Left lung (tissue), 14 donors: ENCODE measurements at places on chromosomes 13 and 19. TPM values are rescaled to one million over a fixed set of nuclear protein-coding genes. Genes with fewer than 3 reads are reported as not detected.

- DNase-seq = no peak
- no peak overlapping the region for H3K27ac ChIP-seq
- H3K4me1 ChIP-seq = no peaks in the 10 kb centered on the region
- no peak overlapping the region for H3K4me3 ChIP-seq
- no peaks in the 10 kb centered on the region for H3K27me3 ChIP-seq
These were observed 63.5 kb upstream of the HMGB1 start for GRCh38 chr13:30529085-30529834.

- H3K27ac ChIP-seq = no peak overlapping the region
- no peaks in the 10 kb centered on the region for H3K27me3 ChIP-seq
- no peak for DNase-seq
- no peak overlapping the region for H3K4me3 ChIP-seq
- H3K36me3 ChIP-seq = no peaks in the 10 kb centered on the region
These were observed 47.9 kb upstream of the C13orf42 start for GRCh38 chr13:51158880-51159518.

GRCh38 chr13:20424949-20425348 is 100.7 kb downstream of the CRYL1 start:
- no peaks in the 10 kb centered on the region for H3K4me1 ChIP-seq
- no peak for DNase-seq
- no peaks in the 10 kb centered on the region for H3K36me3 ChIP-seq
- H3K4me3 ChIP-seq = no peak overlapping the region
- H3K27ac ChIP-seq = no peak overlapping the region
- no peaks in the 10 kb centered on the region for H3K27me3 ChIP-seq

GRCh38 chr19:50568728-50569698 is 778 bp upstream of the LRRC4B start:
- H3K4me3 ChIP-seq = no peak overlapping the region
- H3K27me3 ChIP-seq = peaks cover 92% of the 10 kb centered on the region
- no peak for DNase-seq
- H3K4me1 ChIP-seq = no peaks in the 10 kb centered on the region

- H3K4me3 ChIP-seq = no peak overlapping the region
- no peaks in the 10 kb centered on the region for H3K36me3 ChIP-seq
- no peak for DNase-seq
- no peak overlapping the region for H3K27ac ChIP-seq
- no peaks in the 10 kb centered on the region for H3K4me1 ChIP-seq
- no peaks in the 10 kb centered on the region for H3K27me3 ChIP-seq
These were observed 72.3 kb downstream of the KCTD12 start for GRCh38 chr13:76813891-76814290.

- no peaks in the 10 kb centered on the region for H3K27me3 ChIP-seq
- H3K27ac ChIP-seq = no peak overlapping the region
- DNase-seq = peak; percentile 75
- no peak overlapping the region for H3K4me3 ChIP-seq
- H3K4me1 ChIP-seq = no peaks in the 10 kb centered on the region
These were observed 16.1 kb downstream of the ZNF816 start for GRCh38 chr19:52946322-52947310.

DNA sequence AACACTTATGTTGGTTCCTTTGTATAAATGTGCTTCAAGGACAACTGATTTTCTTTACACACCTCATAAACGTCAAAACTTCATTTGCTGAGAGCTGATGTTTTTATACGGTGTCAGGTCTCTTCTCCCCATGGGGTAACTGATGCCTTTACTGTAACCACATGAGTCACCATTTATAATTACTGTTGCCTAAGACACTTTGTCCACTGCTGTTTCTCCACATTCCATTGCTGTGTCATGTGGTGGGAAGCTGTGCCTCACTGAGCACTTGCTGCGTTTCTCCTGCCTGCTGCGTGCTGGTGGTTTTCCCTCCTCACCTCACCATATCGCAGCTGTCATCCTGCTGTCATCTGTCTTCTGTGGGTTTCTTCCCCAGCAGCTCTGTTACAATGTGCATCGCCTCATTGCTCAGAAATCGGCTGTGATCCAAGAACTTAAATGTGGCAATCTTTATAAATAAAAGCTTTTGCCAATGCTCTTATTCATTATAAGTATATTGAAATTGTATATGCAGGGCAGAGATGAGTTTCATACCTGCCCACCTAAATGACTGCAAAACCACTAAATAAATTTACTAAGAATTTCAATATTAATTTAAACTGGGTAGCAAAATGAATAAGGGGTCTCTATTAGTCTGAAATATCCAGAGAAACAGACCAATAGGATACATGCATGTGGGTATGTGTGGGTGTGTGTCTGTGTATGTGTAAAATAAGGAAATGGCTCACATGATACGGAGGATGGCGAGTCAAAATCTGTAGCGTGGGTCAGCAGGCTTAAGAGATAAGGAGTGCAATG is 547.0 kb upstream of the SLITRK5 start:
- no peak for DNase-seq
- no peaks in the 10 kb centered on the region for H3K36me3 ChIP-seq
- H3K27ac ChIP-seq = no peak overlapping the region
- no peaks in the 10 kb centered on the region for H3K27me3 ChIP-seq
- H3K4me3 ChIP-seq = no peak overlapping the region

LGALS7B gene
- 1.3 TPM for polyA plus RNA-seq

TMPRSS9 gene
- polyA plus RNA-seq = 0.65 TPM

FBXW9 gene
- polyA plus RNA-seq = 11.0 TPM

RFPL4A gene
- not detected for polyA plus RNA-seq

DNA sequence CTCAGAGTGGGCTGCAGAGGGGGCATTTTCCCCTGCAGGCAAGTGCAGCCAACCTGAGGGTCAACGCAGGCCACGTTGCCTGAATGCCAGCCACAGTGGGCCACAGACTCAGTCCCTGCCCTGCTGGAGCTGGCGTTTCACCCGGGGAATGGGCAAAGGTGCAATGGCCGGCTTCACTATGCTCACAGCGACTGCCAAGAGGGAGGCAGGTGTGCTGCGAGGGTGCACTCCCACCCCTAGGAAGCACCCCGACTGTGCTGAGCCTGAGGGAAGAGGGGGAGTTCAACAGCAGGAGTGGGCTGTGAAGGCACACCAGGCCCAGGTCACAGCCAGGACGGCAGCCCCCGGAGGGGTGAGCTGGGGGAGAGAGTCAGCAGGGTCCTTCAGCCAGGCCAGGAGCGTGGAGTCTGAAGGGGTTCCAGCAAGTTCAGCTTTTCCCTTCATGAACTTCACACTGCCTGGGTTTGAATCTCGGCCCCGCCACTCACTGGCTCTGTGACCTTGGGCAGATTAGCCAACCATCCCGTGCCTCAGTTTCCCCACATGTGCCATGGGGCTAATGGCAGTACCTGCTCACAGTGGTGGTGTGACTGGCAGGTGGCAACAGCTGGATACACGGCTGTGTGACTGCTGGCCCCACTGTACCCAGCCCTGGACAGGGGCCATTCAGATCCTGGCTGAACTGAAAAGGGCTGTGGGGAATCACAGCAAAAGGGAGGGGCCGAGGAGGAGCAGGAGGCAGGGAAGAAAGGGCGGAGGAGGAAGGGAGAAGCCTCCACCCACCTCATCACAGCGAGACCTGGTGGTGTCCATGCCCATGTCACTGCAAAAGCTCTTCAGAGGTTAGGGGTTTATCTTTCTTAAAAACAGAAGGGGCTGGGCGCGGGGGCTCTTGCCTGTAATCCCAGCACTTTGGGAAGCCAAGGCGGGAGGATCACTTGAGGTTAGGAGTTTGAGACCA is 7.6 kb downstream of the TRAPPC6A start:
- no peak overlapping the region for H3K4me3 ChIP-seq
- no peaks in the 10 kb centered on the region for H3K4me1 ChIP-seq
- DNase-seq = no peak
- no peaks in the 10 kb centered on the region for H3K27me3 ChIP-seq
- H3K36me3 ChIP-seq = no peaks in the 10 kb centered on the region

DNA sequence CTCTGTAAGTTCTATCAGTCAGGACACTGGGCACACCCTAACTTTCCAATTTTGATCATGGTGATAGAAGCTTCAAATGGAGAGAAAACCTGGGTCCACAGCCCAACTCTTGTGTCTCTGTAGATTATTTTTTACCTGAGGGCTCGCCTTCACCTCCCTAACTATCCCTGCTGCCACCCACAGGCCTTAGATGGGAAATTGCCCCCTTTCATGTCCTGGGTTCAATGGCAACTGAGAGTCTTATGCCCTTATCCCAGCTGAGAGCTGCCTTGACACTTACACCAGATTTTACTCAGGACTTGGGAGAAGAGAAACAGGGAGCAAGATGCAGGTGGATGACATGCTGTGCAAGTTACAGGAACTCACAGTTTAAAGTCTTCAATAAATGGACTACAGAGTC is 81.7 kb downstream of the RAP2A start:
- H3K36me3 ChIP-seq = no peaks in the 10 kb centered on the region
- H3K27me3 ChIP-seq = no peaks in the 10 kb centered on the region
- no peak overlapping the region for H3K27ac ChIP-seq
- DNase-seq = no peak
- H3K4me3 ChIP-seq = no peak overlapping the region
- no peaks in the 10 kb centered on the region for H3K4me1 ChIP-seq

DNA sequence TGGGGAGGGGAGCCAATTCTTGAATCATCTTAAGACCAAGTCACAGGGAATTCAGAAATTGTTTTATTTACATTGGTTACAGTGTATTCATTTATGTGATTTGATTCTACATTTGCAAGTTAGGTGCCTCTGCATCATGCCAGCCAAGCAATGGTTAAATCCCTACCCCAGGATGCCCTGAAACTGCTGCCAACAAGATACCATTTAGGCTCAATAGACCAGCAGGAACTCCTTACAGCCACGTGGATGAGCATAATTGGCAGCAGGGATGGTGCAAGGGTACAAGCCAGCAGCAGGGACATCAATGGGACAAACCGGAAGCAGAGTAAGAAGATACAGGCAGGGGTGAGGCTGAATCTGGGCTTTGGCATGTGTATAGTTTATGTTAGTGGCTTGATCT is 72.4 kb upstream of the NBEA start:
- H3K36me3 ChIP-seq = no peaks in the 10 kb centered on the region
- H3K4me3 ChIP-seq = no peak overlapping the region
- H3K27me3 ChIP-seq = no peaks in the 10 kb centered on the region

DNA sequence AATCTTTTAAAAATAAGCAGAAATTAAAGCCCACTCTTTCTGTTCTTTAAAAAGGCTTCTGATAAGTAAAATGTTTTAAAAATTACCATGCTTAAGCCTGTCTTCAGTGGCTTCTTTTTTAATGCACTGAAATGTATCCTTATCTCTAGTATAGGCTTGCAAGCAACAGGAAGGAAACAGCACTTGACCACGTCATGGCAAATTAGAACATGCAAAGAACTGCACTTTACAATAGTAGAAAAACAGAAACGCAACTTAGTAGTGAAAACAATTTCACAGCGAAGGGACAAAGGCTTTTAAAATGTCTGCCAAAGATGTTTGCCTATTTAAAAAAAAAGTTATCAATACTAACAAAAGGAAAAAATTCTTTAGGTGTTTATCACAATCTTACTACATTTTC is 36.3 kb downstream of the ELF1 start:
- DNase-seq = peak; percentile 51
- peaks cover 95% of the 10 kb centered on the region for H3K4me1 ChIP-seq
- peaks cover 7% of the 10 kb centered on the region for H3K36me3 ChIP-seq
- peak overlapping the region; percentile 40 for H3K4me3 ChIP-seq
- H3K27me3 ChIP-seq = no peaks in the 10 kb centered on the region

DNA sequence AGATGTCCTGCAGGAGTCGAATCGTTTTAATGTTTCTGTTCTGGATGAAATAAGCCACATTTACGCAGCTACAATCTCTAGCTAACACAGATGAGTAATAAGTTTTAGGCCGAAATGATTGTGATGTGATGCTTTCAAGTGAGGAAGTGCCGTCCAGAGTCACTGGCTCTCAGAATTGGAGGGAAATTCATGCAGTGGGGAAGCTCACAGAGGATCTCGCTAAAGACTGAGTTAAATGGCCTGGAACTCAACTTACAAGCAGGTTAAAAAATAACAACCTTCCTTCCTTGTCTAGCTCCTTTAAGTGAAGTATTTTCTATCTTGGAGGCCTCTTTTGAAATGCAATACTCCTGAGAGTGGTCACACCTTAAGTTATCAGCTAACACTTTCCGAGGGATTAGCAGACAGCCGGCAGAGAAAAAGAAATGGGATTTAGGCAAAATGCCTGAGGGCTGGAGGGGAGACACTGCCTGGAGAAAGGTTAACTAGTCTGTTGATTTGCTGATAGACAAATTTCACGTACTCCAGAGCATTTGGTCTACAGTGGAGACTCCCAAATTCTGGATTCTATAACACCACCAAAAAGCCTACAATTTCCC is 74.2 kb downstream of the IRS2 start:
- H3K36me3 ChIP-seq = no peaks in the 10 kb centered on the region
- DNase-seq = no peak
- H3K27ac ChIP-seq = no peak overlapping the region
- H3K4me1 ChIP-seq = no peaks in the 10 kb centered on the region
- no peak overlapping the region for H3K4me3 ChIP-seq

RASGRP4 gene
- polyA plus RNA-seq = 2.6 TPM

GRCh38 chr13:112071723-112072533 is 5.0 kb downstream of the SOX1 start:
- no peaks in the 10 kb centered on the region for H3K36me3 ChIP-seq
- no peak for DNase-seq
- H3K27ac ChIP-seq = no peak overlapping the region
- no peak overlapping the region for H3K4me3 ChIP-seq
- H3K4me1 ChIP-seq = peaks cover 18% of the 10 kb centered on the region
- H3K27me3 ChIP-seq = peaks cover 87% of the 10 kb centered on the region

DNA sequence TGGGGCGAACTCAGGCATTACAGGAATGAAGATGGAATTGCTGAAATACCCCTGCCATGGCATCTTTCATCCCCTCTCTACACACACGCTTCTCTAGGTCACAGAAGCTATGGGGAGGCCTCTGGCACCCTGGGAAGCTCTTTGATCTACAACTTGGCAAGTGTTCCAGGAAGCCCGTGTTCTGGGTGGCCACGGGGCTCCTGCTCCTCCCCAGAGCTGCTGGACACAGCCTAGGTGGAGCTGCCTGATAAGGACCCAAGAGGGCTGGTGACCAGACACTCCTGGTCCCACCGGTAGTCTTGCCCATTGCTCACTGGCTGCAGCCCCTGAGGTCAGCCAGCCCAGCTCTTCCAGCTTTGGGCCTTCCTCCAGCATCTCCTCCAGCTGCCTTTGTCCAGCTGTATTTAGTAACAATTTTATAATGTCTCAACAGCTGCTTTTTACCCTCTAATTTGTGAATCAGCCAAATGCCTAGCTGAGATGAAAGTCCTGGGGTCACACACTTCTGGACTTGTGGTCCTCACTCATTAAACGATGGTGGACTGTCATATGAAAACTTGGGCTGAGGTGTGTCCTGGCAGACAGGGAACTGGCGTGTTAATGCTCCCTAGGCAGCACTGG is 72.8 kb upstream of the SPATA13 start:
- no peak for DNase-seq
- H3K4me3 ChIP-seq = no peak overlapping the region
- no peaks in the 10 kb centered on the region for H3K36me3 ChIP-seq
- H3K4me1 ChIP-seq = peaks cover 22% of the 10 kb centered on the region
- no peaks in the 10 kb centered on the region for H3K27me3 ChIP-seq

GRCh38 chr19:34402074-34402600 is 2.1 kb upstream of the PDCD2L start:
- H3K27ac ChIP-seq = no peak overlapping the region
- DNase-seq = no peak
- H3K27me3 ChIP-seq = no peaks in the 10 kb centered on the region
- H3K36me3 ChIP-seq = no peaks in the 10 kb centered on the region
- H3K4me3 ChIP-seq = no peak overlapping the region

MUC16 gene
- polyA plus RNA-seq = under 0.01 TPM

CACNG6 gene
- 0.36 TPM for polyA plus RNA-seq

- H3K27me3 ChIP-seq = no peaks in the 10 kb centered on the region
- peaks cover 14% of the 10 kb centered on the region for H3K4me1 ChIP-seq
- no peak for DNase-seq
These were observed 12.1 kb downstream of the MBNL2 start for GRCh38 chr13:97234236-97234635.

TEX101 gene
- polyA plus RNA-seq = not detected
